Amniotic stem cell (primary cell): ENCODE measurements at places on chromosomes 2 and 18.

- DNase-seq = peak; percentile 52
These were observed 14.5 kb downstream of the CKAP2L start for GRCh38 chr2:112749755-112750559.

GRCh38 chr2:72145658-72146329 is 1.9 kb downstream of the CYP26B1 start:
- no peak for DNase-seq

GRCh38 chr2:7394195-7394594 is 477.0 kb downstream of the RNF144A start:
- DNase-seq = no peak

- DNase-seq = no peak
These were observed 2.0 kb downstream of the STAT4 start for GRCh38 chr2:191148791-191149190.

GRCh38 chr2:64124571-64124970 is 19.6 kb downstream of the PELI1 start:
- DNase-seq = no peak

GRCh38 chr2:228131833-228132232 is 49.7 kb downstream of the SPHKAP start:
- no peak for DNase-seq

DNA sequence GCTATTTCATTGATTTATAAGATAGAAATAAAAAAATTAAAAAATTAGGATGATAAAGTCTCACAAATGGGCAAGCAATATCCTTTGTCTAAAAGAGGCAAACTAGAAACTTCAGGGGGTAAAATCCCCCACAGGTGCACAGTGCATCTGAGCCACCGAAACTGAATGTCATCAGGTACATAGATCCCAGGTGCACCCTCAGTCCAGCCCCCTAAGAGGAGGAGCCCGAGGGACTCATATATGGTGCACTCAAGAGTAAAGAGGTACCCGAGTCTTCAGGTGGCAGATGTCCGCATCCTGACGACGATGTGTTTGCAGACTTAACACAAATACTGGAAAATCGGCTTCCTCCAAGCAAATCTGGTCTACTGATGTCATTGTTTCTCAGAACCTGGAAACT is 11.3 kb downstream of the QPCT start:
- DNase-seq = no peak

DNA sequence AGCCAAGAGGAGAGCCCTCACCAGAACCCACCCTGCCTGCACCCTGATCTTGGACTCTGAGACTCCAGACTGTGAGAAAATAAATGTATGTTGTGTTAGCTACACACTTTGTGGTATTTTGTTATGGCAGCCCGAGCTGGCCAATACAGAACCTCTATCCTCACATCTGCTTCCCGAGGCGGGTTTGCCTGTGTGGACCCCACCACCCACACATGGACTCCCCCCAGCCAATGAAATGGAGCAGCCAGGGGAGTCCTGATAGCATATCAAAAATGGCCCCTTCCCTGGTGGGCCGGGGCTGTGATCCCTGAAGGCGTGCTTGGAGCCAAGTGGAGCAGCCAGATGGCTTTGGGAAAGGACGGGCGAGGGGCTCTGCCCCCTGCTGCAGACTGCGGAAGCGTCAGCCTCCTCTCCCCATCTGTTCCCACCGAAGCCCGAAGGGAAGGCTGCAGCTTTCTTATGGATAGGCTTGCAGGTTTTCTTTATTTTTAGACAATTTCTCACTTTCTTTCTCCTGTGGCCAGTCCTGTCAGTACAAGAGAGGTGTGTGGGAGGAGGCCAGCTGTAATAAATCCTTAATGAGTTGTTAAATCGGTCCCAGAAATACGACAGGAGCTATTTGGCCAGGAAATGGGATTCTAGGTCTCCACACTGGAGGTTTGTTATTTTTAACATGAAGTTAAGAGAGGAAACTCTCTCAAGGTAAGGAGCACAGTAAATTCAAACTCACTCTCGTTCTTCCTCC is 34.4 kb downstream of the TEX51 start:
- no peak for DNase-seq

DNA sequence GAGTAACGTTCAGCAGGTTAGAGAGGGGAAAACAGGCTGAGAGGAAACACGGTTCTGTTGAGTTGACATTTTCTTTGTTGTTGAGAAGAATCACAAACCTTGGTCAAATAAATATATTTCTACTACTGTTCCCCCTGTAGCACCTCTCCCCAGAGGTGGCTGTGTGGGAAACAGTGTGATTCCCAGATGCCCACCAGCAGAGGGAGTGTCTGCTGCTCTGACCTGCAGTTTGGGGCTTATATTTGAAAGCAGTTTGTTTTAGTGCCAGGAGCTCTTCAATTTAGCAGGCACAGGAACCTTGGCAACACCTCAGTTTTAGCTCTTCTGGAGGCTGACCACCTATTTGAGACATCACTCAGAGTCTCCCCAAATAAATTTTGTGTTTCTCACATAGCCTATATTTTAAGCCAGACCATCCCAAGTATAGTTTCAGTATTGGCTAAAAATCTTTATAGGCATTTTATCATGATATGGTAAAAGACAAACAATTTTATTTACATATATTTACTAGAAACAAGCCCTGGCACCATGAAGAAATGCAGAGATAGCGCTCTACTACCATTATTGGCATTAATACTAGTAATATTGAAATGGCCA is 75.7 kb downstream of the PIK3C3 start:
- DNase-seq = no peak

- DNase-seq = no peak
These were observed 58.6 kb downstream of the CERS6 start for GRCh38 chr2:168514692-168515091.

DNA sequence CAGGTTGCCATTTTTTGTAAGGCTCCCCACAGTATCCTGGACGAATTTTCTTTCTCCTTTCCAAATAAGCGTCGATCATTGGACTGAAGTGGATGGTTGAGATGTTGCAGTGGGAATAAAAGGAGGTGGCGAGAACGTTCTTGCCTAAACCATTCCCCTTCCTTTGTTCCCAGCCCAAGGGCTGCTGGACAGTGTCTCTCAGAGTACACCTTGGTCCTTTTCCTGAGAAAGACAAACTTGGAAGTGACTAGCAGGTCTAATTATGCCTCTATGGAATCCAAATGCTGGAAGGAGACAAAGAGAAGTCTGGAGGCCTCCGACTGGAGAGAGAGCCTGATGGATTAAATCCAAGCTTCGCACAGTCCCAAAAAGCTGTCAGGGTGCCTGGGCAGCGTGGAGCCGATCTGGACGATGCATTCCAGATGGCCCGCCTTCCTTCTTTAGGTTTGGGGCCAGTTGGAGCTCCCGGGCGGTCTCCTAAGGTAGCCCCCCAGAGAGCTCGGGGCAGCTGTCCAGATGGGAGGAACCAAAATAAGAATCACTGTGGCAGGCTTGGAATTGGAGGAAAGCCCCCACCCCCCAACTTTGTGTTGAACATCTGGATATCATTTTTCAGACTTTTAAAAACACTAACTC is 186.8 kb downstream of the TMEM247 start:
- DNase-seq = no peak

- DNase-seq = no peak
These were observed 118.1 kb upstream of the MSH6 start for GRCh38 chr2:47664817-47665216.
